Activated B cell treated with CpG ODN at 0.5 μM for 24 hours (primary cell): ENCODE measurements at places on chromosomes 7 and 10. TPM values are rescaled to one million over a fixed set of nuclear protein-coding genes. Genes with fewer than 3 reads are reported as not detected.

Gene GCK
- 0.13 and 0.44 TPM in 2 replicates for total RNA-seq

Gene OPN1SW
- not detected in 2 replicates for total RNA-seq

DNA sequence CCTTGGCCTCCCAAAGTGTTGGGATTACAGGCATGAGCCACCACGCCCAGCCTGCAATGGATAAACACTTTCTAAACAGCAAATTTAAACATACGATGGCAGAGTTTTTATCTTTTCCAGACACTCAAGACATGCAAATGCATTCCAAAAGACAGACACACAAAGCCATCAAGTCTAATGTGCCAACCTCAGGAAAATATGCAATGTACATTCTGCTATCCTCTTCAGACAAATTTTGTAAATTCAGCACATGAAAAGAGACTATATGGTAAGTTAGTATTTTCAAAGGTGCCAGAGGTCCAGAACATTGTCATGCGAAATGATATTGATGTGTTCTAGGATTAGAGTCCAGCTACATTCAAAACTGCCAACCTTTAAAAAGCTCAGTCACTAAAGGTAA is 19.8 kb downstream of the HACD1 start:
- no peak overlapping the region for H3K4me3 ChIP-seq
- DNase-seq, result no peak
- no peaks in the 10 kb centered on the region for H3K4me1 ChIP-seq
- H3K27me3 ChIP-seq, result peaks cover 3% of the 10 kb centered on the region

Gene GRM8
- not detected in 2 replicates for total RNA-seq

DNA sequence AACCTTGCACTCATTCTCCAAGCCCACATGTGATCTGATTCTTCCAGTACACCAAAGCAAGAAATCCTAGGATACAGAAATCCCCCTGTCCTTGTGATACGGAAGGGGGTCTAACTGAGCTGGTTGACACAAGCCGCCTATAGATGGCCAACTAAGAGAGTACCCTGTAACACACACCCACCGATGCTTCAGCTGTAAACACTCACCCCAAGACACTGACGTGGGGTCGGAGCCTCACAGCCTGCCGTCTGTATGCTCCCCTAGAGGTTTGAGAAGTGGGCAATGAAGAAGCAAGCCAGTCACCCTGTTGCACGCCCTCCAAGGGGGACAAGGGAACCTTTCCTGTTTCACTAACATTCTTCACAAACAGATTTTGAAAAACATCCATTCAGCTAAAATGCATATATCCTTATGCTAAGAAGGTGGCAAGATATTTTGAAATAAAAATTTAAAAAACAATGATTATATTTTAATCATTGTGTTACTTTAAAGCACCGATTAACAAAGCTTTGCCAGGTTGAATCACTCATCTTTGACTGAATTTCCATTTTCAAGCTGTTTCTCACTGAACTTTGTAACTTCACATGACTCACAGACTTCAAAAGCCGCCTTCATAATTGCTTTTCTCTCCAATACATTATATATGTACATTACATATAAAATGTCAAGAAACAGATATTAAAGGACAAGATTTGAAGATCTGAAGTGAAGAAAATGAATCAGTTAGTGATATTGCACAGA is 329.3 kb downstream of the ARL4A start:
- H3K4me3 ChIP-seq, result no peak overlapping the region
- H3K27ac ChIP-seq, result no peak overlapping the region
- no peaks in the 10 kb centered on the region for H3K4me1 ChIP-seq
- no peaks in the 10 kb centered on the region for H3K27me3 ChIP-seq

Gene ADARB2
- total RNA-seq, result 0.10 and 0.11 TPM in 2 replicates

- no peak overlapping the region for H3K27ac ChIP-seq
- H3K36me3 ChIP-seq, result peaks cover 46% of the 10 kb centered on the region
- H3K4me1 ChIP-seq, result peaks cover 23% of the 10 kb centered on the region
- no peak overlapping the region for H3K4me3 ChIP-seq
- H3K27me3 ChIP-seq, result no peaks in the 10 kb centered on the region
These were observed 105.7 kb downstream of the CCNY start for GRCh38 chr10:35442028-35442427.

- no peaks in the 10 kb centered on the region for H3K27me3 ChIP-seq
- no peak overlapping the region for H3K4me3 ChIP-seq
- no peaks in the 10 kb centered on the region for H3K36me3 ChIP-seq
- peaks cover 2% of the 10 kb centered on the region for H3K4me1 ChIP-seq
- no peak for DNase-seq
- H3K27ac ChIP-seq, result no peak overlapping the region
These were observed 184.8 kb downstream of the AUTS2 start for GRCh38 chr7:69782917-69783684.

- H3K27me3 ChIP-seq, result no peaks in the 10 kb centered on the region
- H3K27ac ChIP-seq, result no peak overlapping the region
- H3K36me3 ChIP-seq, result no peaks in the 10 kb centered on the region
These were observed 125.3 kb downstream of the RAB11FIP2 start for GRCh38 chr10:117921421-117921820.

Gene KCP
- 4.1 and 4.4 TPM in 2 replicates for total RNA-seq

Gene AKR1C8
- not detected in 2 replicates for total RNA-seq

GRCh38 chr7:81301815-81302214 is 383.0 kb upstream of the SEMA3C start:
- H3K4me3 ChIP-seq, result no peak overlapping the region
- no peak overlapping the region for H3K27ac ChIP-seq
- H3K36me3 ChIP-seq, result no peaks in the 10 kb centered on the region

DNA sequence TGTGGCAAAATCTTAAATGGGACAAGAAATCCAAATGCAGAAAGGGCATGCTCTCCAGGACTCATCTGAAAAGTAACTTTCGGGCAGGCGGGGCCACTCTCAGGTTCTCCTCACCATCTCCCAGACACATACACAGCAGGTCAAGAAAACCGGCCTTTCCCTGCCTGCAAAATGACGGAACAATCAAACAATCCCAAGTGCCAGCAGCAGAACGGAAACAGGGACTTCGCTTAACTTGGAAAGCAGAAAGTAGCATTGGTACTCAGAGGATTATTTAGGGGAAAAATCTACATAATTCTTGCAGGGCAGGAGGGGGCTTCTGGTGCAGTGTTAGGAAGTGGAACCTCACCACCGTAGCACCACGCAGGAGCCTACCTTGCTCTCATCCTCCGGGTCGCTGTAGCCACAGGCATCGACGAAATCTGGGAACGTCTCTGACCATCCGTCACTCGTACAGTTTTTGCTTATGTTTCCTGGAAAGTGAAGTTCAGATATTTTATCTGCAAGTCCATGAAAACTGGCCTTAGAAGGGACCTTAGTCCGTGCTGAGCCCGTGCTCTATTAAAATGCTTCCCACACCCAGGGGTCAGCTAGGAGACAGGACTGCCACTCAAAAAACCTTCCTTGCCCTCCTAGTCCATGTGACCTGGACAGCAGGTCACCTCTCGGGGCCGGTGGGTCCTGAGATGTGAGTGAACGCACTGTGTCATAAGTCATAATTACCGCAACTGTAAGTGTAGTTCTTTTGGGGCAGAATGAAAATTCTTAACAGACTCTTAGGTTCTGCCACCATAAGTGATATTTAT is 41.1 kb downstream of the VIPR2 start:
- H3K27ac ChIP-seq, result no peak overlapping the region
- H3K27me3 ChIP-seq, result no peaks in the 10 kb centered on the region
- H3K36me3 ChIP-seq, result no peaks in the 10 kb centered on the region
- DNase-seq, result no peak
- no peak overlapping the region for H3K4me3 ChIP-seq

Gene CTNNA3
- not detected in 2 replicates for total RNA-seq

Gene BZW2
- total RNA-seq, result 47.2 and 48.2 TPM in 2 replicates

Gene GPR15LG
- not detected in 2 replicates for total RNA-seq

DNA sequence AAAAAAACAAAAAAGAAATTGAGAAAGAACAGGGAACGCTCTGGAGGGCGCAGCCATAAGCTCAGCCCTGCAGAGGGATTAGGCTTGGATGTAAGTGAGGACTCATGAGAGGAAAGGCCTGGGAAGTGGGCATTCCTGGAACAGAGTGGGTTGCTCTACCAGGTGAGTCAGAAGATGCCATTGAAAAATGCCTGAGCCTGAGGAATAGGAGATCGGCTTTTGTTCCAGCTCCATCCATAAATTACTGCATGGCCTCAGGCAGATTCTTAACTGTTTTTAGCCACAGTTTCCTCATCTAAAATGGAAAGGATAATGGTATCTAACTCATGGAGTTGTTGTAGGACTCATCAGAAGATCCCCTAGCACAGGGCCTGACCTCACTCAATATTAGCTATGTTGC is 1.1 kb upstream of the RGR start:
- H3K27ac ChIP-seq, result no peak overlapping the region
- H3K36me3 ChIP-seq, result no peaks in the 10 kb centered on the region
- H3K4me3 ChIP-seq, result no peak overlapping the region
- no peak for DNase-seq

Gene KLF14
- 0.10 TPM in 1 of 2 replicates, not detected in the other for total RNA-seq

- H3K36me3 ChIP-seq, result no peaks in the 10 kb centered on the region
- H3K4me1 ChIP-seq, result no peaks in the 10 kb centered on the region
- no peaks in the 10 kb centered on the region for H3K27me3 ChIP-seq
- no peak overlapping the region for H3K27ac ChIP-seq
- no peak overlapping the region for H3K4me3 ChIP-seq
- DNase-seq, result no peak
These were observed 62.9 kb downstream of the ENO4 start for GRCh38 chr10:116912162-116912561.

DNA sequence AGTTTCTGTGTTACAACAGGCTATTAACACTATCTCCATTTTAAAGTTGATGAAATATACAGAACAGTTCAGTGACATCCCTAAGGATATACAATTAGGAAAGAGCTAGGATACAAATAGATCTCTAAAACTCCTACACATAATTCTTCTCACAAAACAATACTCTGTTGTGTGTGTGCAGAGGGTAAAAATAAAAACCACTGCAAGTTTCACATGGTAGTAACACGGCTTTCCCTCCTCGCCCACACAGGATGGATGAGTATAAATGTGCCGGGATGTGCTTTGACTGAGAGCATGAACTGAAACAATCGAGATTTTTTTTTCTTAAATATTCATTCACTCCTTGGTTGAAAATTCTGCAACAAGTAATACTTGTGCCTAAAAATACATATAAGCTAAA is 131.5 kb upstream of the C1QL3 start:
- no peak overlapping the region for H3K27ac ChIP-seq
- no peaks in the 10 kb centered on the region for H3K4me1 ChIP-seq
- DNase-seq, result no peak

Gene DENND2A
- total RNA-seq, result not detected in 2 replicates

DNA sequence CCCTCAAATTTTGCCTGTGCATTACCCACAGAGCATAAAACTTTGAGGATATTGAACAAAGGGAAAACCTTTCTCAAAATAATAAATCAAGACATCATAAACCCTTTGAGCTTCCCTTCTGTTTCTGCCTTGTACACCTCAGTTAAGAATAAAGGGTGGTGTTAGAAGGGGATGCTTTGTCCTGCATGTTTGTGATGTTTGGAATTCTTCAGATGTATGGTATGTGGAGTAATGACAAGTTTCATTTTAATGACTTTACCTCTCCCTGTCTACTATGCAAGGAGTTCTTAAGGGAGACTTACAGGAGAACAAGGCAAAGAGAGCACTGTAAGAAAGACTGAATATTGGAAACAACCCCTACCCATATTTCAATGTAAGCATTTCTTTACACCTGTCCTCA is 99.2 kb downstream of the HECW1 start:
- no peaks in the 10 kb centered on the region for H3K4me1 ChIP-seq
- H3K27ac ChIP-seq, result no peak overlapping the region
- no peak overlapping the region for H3K4me3 ChIP-seq
- no peaks in the 10 kb centered on the region for H3K36me3 ChIP-seq

DNA sequence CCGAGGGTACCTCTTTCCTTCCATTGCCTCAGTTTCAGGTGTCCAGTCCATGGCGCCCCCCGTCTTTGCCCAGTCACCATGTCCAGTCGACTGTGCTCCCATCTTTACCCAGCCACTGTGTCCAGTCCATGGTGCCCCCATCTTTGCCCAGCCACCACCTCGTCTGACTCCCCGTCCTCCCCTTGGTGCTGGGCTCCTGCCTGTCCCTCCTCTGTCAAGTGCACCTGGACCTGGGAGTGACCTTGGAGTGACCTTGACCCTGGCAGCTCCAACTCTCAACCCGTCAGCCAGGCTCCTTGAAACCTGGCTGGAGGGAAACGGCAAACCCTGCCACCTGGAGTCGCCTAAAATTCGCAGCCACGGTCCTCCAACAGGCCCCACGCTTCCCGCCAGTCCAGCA is 180.2 kb downstream of the ADARB2 start:
- peaks cover 12% of the 10 kb centered on the region for H3K4me1 ChIP-seq
- H3K4me3 ChIP-seq, result no peak overlapping the region
- DNase-seq, result no peak
- H3K27me3 ChIP-seq, result peaks cover 25% of the 10 kb centered on the region
